Mucosa of gallbladder (tissue), 1 donor: ENCODE measurements at places on chromosomes 11 and 22. TPM values are rescaled to one million over a fixed set of nuclear protein-coding genes. Genes with fewer than 3 reads are reported as not detected.

DNA sequence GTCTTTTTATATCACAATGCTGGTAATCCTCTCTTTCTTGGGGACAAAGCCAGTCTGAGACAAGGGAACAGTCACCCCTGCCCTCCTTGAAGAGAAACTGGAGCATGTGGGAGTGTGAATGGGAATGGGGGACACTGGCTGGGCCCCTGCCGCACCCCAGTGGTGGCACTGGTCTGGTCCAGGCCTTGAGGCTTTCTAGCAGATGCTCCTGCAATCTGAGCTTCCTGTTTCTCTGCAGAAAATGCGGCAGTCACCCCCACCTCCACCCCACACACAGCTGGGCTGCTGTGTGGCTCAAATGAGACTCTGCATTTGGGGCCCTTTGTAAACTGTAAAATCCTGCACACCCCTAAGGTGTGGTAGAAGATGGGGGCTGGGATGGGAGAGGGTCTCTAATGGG lies 6.6 kb upstream of the MARK2 start:
- no peak for DNase-seq

DNA sequence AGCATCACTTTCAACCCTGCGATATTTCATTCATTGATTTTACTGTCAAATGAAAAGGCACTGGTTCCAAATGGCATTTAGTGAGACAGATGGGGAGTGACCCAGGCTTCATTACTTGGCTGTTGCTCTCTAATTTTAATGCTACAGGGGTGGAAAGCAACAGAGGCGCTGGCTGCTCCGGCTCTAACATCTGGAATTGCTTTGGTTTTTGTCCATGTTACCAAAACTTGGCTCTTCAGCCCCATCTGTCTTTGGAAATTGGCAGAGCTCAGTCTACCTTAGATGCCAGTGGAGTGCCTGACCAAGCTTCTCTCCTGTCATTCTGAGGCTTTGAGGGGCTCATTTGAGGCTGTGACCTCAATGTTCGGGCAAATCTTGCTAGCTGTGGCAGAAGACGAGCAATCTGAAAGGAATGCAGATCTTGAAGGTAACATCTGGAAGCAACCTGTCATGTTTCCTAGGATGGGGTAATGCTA lies 409.5 kb upstream of the SYN3 start:
- DNase-seq = no peak

- DNase-seq = no peak
Observed at GRCh38 chr22:49216579-49216978, 611.1 kb downstream of the BRD1 start.

DNA sequence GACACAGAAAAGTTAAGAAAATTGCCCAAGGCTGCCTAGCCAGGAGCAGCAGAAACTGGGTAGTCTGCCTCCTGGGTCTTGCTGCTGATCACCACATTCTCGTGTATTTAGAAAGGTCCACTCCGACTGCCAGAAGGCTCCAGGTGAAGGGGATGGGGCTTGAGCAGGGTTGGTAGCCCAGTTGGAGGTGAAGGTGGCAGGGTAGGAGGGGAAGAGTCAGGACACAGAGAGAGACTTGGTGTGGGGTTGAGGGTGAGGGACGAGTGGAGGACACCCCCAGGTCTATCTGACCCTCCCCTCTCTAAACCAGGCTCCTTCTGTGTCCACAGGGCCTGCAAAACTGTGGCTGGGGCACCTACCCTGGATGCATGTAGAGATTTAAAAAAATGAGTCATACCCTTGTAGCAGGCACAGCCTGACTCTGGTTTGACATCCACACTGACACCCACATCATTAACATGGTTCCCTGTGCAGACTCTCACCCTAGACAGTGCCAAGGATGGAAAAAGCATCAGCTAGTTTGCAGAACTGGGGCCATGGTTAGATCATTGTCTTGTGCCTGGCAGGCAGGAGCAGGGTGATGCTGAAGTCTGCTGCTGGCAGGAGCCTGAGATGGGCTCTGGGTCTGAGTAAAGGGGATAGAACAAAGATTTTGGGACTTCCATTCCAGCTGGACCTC lies 273.2 kb downstream of the TENM4 start:
- DNase-seq = no peak

- DNase-seq = no peak
Observed at GRCh38 chr22:44400763-44401060, 88.0 kb upstream of the SHISAL1 start.

GRCh38 chr11:89613911-89614310 lies 96.2 kb upstream of the TRIM77 start:
- no peak for DNase-seq

GRCh38 chr11:118930094-118930712 lies 4.5 kb upstream of the BCL9L start:
- peak; percentile 94 for DNase-seq

GRCh38 chr22:29359469-29359868 lies 28.9 kb downstream of the AP1B1 start:
- peak; percentile 38 for DNase-seq

GRCh38 chr11:46327829-46328228 lies 19.4 kb upstream of the DGKZ start:
- no peak for DNase-seq

DNA sequence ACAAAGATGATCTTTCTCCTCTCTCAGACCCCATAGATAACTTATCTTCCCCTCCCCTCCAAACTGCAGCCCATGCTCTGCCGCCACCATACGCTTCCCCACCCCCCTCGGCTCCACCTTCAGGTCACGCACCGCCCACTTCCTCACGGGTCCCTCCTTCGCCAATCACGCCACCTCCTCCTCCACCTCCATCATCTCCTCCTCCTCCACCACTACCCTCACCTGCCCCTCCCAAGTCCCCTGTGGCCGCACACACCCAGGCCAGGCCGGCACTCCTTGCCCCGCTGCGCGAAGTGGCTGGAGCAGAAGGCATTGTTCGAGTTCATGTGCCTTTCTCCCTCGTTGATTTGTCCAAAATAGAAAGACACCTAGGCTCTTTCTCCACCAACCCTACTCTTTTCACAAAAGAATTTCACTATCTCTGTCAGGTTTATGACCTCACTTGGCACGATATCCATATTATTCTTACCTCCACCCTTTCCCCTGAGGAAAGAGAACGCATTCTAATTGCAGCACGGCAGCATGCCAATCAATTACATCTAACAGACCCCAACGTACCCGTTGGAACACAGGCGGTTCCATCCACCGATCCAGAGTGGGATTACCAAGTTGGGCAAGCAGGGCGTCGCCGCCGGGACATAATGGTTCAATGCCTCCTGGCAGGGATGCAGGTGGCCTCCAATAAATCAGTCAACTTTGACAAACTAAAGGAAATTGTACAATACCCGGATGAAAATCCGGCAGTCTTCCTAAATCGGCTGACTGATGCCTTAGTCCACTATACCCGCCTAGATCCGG lies 12.3 kb upstream of the OR56A3 start:
- no peak for DNase-seq

- no peak for DNase-seq
Observed at GRCh38 chr11:133835593-133836548, 9.4 kb downstream of the SPATA19 start.

DNA sequence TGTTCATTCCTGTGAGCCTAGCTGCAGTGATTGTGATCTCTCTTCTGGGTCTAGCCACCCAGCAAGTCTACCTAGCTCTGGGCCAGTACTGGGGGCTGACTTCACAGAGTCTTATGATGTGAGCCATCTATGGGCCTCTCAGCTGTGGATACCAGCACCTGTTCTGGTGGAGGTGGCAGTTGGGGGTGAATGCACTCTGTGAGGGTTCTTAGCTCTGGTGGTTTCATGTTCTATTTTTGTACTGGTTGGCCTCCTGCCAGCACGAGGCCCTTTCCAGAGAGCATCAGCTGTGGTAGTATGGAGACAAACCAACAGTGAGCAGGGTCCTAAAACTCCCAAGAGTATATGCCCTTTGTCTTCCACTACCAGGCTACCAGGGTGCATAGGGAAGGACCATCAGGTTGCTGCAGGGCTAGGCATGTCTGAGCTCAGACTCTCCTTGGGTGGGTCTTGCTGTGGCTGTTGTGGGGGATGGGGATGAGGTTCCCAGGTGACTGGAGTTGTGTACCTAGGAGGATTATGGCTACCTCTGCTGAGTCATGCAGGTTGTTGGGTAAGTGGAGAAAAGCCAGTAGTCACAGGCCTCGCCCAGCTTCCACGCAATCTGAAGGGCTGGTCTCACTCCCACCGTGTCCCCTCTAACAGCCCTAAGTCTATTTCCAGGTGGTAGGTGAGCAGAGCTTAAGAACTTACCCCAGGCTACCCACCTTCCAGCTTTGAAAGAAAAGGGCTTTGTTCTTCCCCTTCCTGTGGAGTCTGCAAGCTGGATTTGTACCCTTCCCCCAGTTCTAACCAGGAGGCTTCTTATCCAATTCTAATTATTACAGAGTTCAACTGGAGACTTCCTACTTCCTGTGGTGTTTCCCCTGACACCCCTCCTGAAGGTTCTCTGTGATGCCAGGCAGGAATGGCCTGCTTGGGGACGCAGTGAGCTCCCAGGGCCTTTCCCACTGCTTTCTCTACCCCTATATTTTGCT lies 250.7 kb downstream of the LUZP2 start:
- DNase-seq = no peak

- DNase-seq = no peak
Observed at GRCh38 chr11:41201156-41201555, 258.3 kb downstream of the LRRC4C start.

- DNase-seq = no peak
Observed at GRCh38 chr22:42745118-42745517, 24.4 kb upstream of the A4GALT start.

DNA sequence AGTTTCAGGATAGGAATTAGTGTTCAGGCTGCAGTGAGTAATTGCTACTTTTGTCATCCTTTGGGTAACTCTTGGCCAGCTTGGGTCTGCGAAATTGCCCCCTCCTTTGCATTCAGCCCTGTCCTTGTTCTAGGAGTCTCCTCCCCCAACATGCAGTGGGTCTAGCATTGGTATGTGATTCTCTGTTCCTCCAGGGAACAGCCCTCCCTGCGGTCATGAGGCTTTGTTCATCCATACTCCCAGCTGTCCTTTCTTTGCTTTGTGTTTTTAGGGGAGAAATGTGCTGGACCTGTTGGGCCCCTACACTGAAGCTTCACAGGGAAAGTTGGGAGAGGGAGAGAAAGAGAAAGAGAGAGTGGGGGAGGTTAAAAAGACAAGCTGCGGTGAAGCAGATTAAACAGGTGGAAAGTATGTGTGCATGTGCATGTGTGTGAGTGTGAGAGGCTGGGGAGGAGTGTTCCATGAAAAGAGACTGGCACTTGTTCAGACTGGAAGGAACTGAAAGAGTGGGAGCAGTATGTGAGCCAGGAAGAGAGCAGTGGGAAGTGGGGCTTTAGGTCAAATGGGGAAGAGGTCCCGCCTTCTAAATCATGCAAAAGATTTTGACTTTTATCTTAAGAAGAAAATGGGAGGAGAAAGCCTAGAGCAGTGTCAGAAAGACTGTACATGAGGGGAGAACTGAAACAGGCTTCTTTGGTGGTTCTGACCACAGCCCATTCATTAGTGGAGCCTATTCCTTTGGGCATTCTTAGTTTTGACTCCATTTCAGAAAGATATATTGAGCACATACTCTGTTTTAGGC lies 17.9 kb upstream of the SESN3 start:
- no peak for DNase-seq

GRCh38 chr11:101466352-101466751 lies 117.5 kb downstream of the TRPC6 start:
- DNase-seq = peak; percentile 32

DNA sequence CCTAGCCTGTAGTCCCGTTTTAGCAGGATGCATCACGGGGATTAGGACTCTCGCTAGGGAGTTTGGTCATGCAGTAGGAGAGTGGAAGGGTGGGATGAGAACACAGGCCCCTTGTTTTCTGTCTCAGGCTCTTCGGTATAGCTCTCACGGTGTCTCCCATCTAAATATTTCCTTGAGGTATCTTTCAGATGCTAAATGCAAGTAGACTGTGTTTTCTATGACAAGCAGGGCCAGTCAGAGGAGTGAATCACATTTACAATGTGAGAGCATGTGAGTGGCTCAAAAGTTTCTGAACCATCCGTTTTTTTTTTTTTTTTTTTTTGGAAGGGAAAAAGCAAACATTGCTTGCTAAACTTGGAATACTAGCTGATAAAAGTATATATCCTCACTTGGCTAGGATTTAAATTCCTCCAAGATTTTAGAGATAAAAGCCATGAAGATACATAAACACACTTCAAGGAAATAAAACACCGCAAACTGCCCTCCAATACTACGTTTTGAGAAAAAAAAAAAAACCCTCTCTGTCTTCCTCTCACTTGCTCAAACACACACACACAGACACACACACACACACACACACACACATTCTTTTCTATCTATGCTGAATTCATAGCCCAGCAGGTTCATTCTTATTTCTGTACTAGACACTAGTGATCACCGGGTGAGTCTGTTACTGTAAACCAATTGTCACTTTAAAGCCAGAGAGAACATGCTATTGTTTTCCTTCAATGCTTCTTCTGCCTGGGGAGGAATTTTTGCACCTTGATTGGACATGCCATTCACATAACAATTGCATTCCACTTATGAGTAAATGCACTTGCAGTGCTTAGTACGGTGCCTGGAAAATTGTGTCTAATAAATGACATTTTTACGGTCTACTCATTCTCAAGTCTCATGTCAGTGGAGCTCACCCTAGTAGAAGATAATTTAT lies 224.6 kb upstream of the CCDC90B start:
- no peak for DNase-seq

- peak; percentile 73 for DNase-seq
Observed at GRCh38 chr11:28701760-28702449, 593.7 kb downstream of the METTL15 start.

DNA sequence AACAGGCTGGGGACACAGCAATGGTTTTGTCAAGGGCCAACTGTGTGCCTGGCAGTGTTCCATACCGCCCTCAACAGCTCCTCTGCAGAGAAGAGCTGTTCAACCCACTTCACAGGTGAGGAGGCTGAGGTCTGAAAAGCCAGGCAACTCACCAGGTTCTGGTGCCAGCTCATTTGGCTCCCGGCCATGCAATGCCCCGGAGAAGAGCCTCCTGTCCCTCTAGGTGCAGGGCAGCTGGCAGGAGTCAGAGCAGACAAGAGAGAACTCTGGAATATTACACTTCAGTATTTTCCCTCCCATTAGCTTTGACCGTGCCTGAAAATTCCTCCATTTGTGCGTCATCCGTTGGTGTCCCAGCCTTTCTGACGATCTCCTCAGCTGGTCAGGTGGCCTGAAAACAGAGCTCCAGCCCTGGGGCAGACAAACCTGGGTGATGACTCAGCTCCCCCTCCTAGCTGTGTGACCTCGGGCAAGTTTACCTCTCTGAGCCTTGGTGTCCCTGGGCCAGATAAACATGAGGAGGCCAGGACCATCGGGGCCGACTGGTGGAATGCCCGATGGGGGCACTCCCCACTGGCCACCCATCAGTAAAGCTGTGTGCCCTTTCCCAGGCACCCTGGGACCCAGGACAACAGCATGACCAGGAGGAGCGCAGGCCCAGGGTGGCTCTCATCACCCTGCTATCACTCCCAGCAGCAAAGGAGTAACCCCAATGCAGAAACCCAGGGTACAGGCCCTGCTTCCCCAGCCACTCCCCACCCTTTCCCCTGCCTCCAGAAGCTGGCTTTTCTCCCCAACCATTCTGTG lies 9.6 kb upstream of the C1QTNF6 start:
- DNase-seq = peak; percentile 63

The OR6A2 gene
- total RNA-seq = 0.06 TPM

The RTN4RL2 gene
- total RNA-seq = 19.2 TPM

The GLYATL1B gene
- total RNA-seq = not detected

The CCDC85B gene
- 28.3 TPM for total RNA-seq

The PLA2G3 gene
- 0.78 TPM for total RNA-seq
